ENCODE measurements at places on chromosomes 3 and 15.

GRCh38 chr3:127967316-127967715 lies 52.3 kb downstream of the KBTBD12 start:
- DNase-seq: no peak

GRCh38 chr15:45714590-45715488 lies 80.0 kb downstream of the SQOR start:
- DNase-seq: no peak

- no peak for DNase-seq
These were observed 95.4 kb upstream of the CCDC80 start for GRCh38 chr3:112736386-112736785.

DNA sequence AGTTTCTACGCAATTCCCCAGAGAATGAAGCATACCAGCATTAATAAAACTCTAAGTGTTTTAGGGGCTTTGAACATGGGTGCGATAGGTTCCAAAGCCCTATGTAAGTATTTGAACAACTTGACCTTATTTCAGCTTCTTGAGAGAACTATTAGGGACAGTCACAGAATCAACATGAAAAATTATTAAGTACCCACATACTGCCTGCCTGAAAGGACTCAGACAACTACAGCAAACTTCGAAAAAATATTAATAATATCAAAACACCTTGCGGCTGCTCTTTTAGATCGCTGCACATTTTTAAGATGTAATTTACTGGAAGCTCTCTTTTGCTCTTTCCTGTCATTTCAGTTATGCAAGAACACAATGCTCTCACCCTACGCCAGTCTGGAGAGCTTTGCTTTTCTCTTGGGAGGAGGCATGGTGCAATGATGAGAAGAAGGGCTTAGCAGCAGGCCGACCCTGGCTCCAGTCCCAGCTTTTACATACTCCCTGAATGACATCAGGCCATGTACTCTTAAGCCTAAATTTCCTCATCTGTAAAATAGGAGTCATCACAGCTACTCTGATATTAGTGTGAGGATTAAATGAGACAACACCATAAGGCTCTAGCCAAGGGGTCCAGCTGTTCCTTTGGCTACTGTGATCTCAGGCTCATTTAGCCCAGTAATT lies 640.7 kb downstream of the FHIT start:
- no peak for DNase-seq

GRCh38 chr15:78302579-78303312 lies 3.3 kb upstream of the SKIC8 start:
- DNase-seq: no peak

- DNase-seq: no peak
These were observed 139.0 kb upstream of the RBMS3 start for GRCh38 chr3:29141918-29142275.

DNA sequence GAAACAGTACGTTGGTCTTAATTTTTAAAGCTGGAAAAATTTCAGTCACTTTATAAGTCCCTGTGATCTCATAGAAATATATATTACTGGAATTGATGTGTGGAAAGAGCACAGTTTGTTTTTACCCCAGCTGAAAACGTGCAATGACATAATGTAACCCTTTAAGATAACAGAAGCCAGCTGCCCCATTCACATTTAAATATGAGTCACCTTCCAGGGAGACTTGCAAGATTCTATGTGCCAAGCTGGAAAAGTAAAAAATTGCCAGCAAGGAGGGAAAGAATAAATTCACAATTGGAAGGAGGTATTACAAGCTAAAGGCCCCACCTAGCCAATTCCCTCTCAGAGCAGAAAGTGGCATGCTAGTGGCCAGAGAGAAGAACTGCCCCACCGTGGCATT lies 50.2 kb downstream of the SAMMSON start:
- no peak for DNase-seq

GRCh38 chr15:99467338-99467720 lies 98.5 kb upstream of the MEF2A start:
- no peak for DNase-seq

GRCh38 chr3:72517336-72517735 lies 330.9 kb downstream of the SHQ1 start:
- no peak for DNase-seq

GRCh38 chr3:61649381-61650170 lies 88.2 kb downstream of the PTPRG start:
- no peak for DNase-seq

GRCh38 chr3:62287392-62287927 lies 85.9 kb downstream of the FEZF2 start:
- DNase-seq: no peak

- DNase-seq: no peak
These were observed 1.4 kb downstream of the ARL14 start for GRCh38 chr3:160678292-160678842.

GRCh38 chr15:68642491-68642845 lies 63.7 kb downstream of the CORO2B start:
- DNase-seq: no peak

GRCh38 chr3:32194653-32195052 lies 43.8 kb upstream of the CMTM8 start:
- no peak for DNase-seq

DNA sequence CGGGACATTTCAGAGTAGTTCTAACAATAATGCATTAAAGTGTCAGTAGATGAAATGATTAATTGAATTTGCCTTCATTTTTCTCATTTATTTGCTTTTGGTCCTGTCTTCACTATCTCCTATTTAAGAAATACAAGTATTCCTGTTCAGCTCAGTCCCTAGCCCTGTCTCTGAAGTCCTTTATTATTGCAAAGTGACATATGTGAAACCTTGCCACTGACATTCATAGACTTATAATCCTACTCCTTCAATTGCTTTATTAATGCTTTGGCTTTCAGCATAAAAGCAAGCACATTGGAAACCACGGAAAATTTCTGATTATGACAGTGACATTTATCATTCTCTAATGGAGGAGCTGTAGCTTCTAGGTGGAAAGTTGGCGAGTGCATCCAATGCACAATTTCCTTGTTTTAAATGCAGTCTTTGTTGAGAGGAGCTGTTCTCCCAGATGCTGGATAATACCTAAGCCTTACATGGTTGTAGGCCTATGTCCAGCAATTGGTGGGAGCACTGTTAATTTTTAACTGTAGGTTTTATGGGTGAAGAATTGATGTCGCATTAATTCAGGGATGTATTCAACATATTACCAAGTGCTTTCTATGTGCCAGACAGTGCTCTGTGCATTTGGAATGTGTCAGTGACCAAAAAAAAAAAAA lies 337.8 kb downstream of the FEZF2 start:
- DNase-seq: no peak

GRCh38 chr3:104349836-104350235 lies 1016.9 kb upstream of the ALCAM start:
- no peak for DNase-seq

DNA sequence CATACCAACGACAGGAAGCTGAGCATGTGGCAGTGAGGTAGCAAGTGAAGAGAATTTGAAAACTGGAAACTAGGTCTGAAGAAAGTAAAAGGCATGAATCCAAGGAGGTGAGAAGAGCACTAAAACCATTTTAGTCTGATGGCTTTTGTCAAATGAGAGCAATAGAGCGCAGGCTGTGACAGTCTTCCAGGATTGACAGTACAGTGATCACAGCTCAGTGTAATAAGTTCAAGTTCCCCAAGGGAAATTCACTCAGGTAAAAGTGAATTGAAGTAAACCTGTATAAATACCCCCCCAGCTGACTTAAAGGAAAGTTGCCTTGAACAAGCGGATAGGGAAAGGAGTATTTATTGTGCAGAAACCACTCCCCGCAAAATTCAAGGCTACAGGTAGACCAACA lies 224.2 kb upstream of the CRBN start:
- no peak for DNase-seq

GRCh38 chr15:40845036-40845435 lies 1.2 kb downstream of the SPINT1 start:
- DNase-seq: no peak

- DNase-seq: no peak
These were observed 1156.0 kb upstream of the CADM2 start for GRCh38 chr3:83802801-83803200.

GRCh38 chr15:71366522-71366921 lies 251.3 kb downstream of the THSD4 start:
- no peak for DNase-seq

GRCh38 chr3:49841126-49841696 lies 15.2 kb downstream of the TRAIP start:
- no peak for DNase-seq

DNA sequence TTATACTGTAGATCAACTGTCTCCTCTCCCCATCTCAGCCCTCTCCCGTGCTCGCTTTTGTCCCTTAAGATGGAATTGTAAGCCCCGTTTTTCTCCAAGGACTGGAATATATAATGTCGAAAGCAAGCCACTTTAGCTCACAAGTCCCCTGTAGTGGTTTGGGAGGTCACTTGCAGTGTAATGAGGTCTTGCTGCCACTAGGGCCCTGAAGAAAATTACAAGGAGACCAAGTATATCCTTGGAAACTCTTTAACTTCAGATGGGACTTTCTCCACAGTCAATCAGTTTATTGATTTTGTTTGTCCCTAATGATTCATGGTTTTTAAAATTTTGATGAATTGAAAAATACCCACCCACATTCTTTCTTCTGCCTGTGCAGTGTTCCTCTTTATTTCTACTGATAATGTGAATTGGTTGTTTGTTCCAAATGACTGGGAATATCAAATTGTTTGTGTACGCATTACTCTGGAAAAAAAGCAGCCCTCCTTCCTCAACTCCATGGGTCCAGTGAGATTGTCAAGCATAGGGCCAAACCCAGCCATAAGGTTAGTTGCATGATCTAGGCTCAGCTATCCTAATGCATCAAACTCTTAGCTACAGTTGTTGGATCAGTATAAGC lies 294.8 kb downstream of the MCTP2 start:
- no peak for DNase-seq

- DNase-seq: no peak
These were observed 70.5 kb downstream of the SUMF1 start for GRCh38 chr3:4396542-4396941.

- no peak for DNase-seq
These were observed 46.1 kb upstream of the SLCO2A1 start for GRCh38 chr3:134075846-134076245.

- no peak for DNase-seq
These were observed 46.4 kb downstream of the TMEM44 start for GRCh38 chr3:194586836-194587235.

GRCh38 chr3:43994657-43995546 lies 246.8 kb upstream of the TOPAZ1 start:
- no peak for DNase-seq

All from stimulated activated CD4-positive, alpha-beta T cell treated with anti-CD3 and anti-CD28 coated beads, Interleukin-2, amount 100 ng/mL, for 4 hours (primary cell).